CD4-positive, alpha-beta memory T cell (primary cell): ENCODE measurements at places on chromosomes 13 and 19.

GRCh38 chr13:75505327-75505726 lies 23.4 kb upstream of the TBC1D4 start:
- DNase-seq: no peak

DNA sequence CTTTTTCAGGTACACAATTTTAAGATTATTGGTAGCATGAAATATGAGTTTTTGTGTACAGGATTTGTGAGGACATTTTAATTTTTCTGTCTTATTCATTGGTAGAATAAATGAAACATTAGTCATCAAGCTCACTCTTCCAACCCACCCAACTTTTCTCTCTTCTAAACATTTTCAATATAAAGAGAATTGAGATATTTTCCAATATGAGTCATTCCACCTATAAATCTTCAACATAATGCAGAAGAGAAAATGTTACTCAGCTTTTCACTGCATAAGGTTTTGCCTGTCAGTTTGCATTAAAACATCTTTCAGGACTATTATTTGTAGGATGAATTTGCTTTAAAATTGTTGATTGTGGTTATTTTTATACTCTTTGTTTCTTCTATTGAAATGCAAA lies 330.7 kb downstream of the PCDH20 start:
- no peak for DNase-seq

- DNase-seq: no peak
Measured at GRCh38 chr13:113064534-113065405, 40.8 kb upstream of the F7 start.

DNA sequence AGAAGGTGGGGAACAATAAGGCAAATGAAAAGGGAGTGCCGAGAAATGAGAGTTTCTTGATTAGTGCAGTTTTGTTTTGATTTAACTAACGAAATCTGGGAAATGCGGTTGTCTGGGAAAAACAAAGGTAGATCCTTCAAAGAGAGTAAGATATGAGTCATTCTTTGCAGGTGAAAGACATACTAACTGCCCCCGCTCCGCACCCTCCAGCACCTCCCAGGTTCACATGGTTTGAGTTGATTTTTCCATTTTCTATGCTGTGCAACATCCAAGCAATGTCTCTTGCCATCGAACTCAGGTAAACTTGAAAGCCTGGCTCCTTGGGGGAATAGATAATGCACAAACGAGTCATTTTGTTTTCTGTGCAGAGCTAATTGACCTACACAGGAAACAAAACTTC lies 84.1 kb upstream of the KLF12 start:
- no peak for DNase-seq

GRCh38 chr13:35618565-35619083 lies 142.1 kb upstream of the MAB21L1 start:
- no peak for DNase-seq

DNA sequence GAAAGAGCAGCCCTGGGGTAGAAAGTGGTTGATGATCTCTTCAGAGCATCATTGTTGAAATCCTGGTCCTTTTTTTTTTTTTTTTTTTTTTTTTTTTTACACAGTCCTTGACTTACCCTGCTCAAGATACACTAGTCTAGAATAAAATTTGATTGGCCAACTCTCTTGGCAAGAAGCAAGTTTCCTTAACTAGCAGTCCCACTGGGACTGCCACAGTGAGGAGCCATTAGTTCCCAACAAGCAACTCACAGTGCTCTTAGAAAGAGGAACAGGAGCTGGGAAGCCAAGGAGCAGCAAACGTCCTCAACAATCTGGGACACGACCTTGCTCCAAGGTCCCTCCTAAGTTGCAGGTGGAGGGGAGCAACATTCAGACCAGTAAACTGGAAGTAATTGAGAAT lies 47.9 kb upstream of the INTS6 start:
- DNase-seq: no peak

- no peak for DNase-seq
Measured at GRCh38 chr19:37507167-37507464, 377 bp downstream of the ZNF793 start.

DNA sequence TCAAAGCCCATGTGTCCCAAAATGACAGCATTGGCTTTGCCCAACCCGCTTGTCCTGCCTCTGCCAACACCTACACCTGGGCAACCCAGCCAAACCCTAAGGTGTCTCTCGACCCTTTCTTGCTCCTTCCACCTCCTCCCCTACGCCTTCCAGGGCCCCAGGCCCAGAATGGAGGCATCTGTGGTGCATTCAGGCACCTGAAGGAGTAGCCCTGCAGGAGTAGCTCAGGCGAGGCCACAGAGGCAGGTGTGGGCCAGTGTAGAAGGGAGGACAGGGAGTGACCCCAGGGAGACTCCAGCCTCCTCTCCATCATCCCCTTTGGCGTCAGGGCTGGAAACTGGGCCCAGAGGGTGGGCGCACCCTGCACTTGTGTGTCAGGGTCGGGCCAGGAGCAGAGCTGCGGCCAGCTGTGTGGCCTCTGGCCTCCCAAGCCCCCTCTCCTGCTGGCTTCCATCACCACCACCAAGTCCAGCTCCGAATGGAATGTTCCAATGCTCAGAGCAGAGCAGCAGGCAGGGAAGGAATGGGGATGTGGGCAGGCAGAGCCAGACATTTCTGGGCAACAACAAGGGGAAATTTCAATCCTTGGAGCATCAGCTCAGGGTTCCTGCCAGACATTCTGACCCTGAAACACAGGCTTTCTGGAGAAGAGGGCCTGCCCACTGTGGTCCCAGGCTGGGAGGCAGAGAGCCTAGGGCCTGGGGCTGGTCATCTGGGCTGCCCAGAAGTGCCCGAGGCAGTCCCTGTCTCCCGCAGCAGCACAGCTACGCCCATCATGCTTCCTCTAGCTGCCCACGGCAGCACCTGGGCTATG lies 16.4 kb downstream of the PLEKHF1 start:
- DNase-seq: no peak

GRCh38 chr19:18312092-18312534 lies 10.8 kb downstream of the LSM4 start:
- DNase-seq: no peak

- DNase-seq: no peak
Measured at GRCh38 chr19:36963280-36963679, 47.1 kb downstream of the ZNF568 start.
